ENCODE measurements at places on chromosomes 6 and 20.

DNA sequence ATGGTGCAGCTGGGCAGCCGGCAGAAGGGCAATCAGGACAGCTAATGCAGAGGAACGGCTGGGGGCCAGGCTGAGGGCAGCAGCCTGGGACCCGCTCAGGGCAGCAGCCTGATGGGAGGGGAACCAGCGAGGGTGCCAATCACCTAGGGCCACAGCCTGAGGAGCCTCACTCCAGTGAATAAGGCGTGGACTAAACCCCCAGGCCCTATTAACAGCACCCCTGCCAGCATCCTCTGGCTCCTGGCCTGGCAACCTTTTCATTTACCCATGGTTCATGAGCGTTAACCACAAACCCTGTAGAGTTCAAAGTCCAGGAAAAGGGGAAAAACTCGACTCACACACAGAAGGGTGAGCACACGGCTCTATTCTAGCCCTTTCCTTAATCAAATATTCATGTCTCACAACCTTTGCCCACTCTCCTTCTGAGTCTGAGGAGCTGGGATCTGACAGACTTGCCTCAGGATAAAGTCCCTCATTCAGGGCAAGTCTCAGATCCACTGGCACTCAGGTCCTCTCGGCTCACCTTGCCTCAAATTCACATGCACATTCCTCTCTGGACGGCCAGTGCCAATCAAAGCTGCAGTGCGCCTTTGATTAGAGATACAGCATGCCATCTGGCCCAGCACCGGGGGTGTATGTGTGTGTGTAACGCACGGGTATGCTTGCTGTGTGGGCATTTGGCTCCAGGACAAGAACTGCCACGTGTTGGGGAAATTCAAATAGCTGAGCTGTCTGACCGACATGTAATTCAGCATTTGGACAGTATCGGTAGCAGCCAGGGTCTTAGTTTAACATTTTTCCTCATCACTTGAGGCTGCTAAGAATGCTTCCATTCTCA lies 86.9 kb upstream of the TRAF3IP2 start:
- DNase-seq, result no peak

GRCh38 chr20:39886650-39887190 lies 802.3 kb downstream of the MAFB start:
- DNase-seq, result no peak

DNA sequence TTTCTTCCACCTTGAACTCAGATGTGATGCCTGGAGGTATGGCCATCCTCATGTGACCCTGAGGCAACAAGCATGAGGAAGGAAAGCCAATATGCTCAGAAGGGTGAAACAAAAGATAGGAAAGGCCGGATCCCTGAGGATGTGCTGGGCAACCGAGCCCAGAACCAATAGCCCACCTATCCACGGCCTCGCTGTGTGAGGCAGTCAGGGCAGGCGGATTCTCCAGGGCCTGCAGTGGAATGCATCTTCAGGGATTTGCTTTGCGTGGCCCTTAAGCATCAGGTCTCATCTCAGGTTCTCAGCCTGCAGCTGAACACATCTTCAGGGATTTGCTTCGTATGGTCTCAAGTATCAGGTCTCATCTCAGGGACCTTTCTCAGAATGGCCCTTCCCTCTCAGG lies 139.8 kb downstream of the ANKRD60 start:
- DNase-seq, result no peak

- no peak for DNase-seq
These were observed 141.0 kb downstream of the GRM1 start for GRCh38 chr6:146169872-146170271.

DNA sequence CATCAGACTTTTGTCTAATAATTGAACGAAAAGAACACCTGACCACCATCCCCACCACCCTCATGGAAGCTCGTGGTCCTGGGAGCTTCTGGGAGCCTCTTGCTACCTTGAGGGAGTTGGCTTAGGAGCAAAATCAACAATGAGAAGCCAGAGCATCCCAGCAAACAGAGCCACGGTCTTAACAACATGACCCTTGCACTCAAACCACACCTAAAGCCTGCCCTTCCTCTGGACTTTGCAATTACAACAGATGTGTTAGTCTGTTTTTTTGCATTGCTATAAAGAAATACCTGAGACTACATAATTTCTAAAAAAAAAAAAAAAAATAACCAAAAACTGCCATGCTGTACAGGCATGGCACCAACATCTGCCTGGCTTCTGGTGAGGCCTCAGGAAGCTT lies 9.5 kb upstream of the RBM24 start:
- no peak for DNase-seq

DNA sequence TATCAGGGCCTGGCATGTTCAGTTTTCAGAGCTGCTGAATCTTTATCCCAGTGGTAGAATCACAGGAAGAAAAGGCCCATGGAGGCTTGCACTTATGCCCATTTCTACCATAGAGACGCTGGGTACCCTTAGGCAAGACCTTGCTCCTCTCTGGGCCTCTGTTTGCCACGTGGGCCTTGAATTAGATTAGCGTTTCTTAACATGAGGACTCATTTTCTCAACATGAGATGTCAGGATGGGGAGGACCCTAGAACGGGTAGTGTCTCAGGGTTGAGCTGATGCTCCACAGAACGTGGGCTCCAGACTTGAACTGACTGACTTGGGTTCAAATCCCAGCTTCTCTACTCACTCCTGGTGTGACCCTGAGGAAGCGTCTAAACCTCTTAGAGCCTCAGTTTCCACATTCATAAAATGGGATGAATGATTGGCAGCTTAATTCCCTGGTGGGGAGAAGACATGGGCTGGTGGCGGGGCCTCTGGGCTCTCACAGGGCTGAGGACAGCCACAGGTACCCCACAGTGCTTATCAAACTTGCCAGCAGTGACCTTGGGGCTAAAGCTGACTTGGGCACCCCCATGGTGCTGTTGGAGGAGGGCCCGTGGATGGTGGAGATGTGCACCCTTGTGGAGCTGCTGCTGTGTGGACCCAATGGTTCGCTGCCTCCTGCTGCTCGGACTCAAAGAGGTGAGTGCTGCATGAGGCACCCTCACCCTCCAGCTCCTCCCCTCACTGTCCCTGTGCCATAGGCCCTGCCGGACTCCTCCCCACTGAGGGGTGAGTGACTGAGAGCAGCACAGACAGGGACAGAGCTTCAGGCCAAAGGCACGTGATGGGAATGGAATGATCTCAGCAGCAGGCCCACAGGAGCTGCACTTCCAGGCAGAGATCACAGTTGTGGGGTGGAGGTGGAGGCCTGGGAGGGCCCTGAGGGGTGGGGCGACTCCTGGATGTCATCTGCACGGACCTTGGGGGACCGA lies 28.2 kb downstream of the SUN5 start:
- DNase-seq, result no peak

DNA sequence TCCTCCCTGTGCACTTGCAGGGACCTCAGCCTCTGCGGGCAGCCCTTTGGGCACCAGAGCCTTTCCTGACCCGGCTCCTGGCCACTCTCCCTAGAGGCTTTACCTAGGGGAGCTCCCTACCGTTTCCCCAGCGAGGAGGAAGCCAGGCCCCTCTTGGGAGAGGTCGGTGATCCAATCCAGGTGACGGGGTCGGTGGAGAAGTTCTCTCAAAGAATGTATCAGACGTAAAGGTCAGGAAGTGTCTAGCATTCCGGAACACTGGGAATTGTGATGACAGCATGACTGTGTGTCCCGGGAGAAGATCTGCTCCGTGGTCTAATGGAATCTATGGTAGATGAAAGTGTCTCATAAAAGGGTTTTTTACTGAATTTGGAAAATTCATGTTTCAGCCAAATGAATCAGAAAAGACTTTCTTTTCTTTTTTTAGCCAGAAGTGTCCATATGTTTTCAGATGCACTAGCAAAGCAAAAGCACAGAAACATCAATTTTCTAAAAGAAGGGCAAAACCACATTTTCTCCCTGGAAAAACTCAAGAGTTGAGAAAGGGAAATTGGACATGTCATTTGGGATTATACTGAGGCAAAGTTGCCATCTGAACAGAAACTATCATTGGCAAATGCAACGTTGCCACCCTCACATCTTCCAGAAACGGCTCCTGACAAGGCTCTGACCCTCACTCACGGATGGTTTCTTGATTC lies 289.4 kb downstream of the THBS2 start:
- no peak for DNase-seq

- DNase-seq, result peak; percentile 17
These were observed 13.0 kb upstream of the MATN4 start for GRCh38 chr20:45320948-45321595.

- no peak for DNase-seq
These were observed 95.2 kb upstream of the INSM1 start for GRCh38 chr20:20272686-20273085.

DNA sequence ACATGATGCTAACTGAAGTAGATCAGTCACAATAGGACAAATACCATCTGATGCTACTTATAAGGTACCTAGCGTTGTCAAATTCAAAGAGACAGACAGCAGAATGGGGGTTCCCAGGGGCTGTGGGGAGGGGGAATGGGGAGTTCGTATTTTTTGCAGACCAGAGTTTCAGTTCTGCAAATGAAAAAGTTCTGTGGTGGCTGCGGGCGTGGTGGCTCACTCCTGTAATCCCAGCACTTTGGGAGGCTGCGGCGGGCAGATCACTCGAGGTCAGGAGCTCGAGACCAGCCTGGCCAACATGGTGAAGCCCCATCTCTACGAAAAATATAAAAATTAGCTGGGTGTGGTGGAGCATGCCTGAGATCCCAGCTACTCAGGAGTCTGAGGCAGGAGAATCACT lies 68.1 kb downstream of the SLC22A23 start:
- DNase-seq, result no peak

- DNase-seq, result no peak
These were observed 92.1 kb downstream of the RIN2 start for GRCh38 chr20:19850198-19850533.

GRCh38 chr6:167849846-167850459 lies 23.2 kb downstream of the AFDN start:
- no peak for DNase-seq

DNA sequence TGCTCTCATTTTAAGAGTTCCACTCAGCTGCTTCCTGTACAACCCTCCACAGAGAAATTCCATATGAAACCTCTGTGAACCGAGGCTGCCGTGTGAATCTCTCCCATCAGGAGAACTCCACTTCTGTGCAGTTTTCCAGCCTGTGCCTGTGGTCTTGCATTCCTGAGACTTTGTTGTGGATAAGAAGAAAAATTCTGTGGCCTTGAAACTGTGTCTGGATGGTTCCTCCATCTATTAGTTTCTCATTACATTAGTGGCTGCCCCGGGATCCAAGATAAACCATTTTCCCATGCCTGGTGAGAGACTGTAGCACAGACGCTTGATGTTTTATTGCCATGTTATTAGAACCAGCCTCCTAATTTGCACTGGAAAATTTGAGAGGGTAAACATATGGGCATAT lies 40.8 kb upstream of the TIAM2 start:
- DNase-seq, result no peak

DNA sequence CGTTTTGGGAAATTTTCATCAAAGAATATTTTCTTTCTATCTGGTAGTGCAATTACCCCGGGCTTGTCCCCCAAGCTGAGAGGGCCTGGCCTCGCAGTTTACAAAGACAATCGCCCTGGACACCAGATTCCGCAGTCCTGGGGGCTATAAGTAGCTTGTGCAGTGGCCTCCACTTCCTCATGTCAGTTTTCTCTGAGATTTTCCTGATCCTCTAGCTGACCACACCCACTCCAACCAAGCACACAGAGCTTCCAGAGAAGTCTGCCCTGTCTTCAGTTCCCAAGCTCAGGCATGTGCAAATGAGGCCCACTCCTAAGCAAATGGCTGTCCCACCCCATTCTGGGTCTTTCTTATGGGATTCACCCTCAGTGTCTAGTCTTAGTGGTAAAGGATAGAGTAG lies 245.3 kb downstream of the MAFB start:
- DNase-seq, result no peak

DNA sequence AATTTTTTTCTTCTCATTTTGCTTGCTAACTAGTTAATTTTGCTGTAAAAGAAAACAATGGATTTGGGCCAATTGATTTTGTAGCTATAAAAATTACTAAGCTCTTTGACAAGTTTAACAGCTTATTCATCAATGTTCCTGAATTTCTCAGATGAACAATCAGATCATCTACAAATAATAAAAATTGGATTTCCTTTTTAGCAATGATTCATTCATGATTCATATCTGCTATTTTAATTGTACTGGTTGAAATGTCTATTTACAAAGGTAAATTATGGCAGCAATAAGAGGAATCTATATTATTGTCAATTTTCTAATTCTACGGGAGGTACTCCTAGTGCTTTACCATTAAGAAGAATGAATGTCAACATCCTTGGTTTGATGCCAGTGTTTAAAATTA lies 178.8 kb upstream of the BTBD3 start:
- DNase-seq, result no peak

DNA sequence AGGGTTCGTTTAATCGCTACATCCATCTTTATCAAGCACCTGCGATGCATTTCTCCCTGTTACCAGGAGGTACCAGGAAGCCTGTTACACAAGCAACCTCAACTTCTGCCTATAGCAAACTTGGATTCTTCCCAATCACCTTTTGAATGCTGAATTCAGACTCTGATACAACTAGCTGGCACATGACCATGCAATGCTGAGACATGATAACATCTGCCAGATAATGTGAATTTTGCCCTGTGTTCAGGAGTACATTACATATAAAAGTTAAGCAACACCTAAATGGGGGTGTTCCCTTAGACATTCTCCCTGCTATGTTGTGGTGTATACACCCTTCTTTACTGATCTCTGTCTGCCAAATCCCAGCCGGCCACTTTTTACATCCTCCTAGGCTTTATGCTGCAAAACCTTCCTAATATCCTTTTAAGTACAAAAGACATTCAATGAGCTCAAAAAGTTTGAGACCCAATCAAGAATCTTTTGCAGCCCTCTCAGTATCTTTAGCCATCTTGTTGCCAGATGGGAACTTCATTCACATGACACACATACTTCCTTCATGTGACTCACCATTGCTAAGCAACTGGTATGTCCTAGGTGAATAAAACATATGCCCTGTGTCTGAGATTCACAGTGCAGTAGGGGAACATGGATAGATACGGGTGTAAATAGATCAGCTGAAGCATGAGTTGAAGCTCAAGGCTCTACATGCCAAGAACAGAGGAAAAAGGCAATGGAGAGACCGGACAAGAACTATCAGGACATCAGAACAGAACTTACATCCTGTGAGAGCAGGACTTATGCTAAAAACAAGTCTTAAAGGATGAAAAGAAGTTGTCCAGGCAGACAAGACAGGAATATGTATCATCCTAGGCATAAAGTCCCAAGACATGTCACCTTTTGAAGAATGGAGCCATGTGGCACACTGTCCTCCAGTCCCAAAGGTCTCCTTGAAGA lies 84.3 kb downstream of the ZHX3 start:
- DNase-seq, result no peak

- no peak for DNase-seq
These were observed 328.4 kb downstream of the CDC5L start for GRCh38 chr6:44715925-44716324.

DNA sequence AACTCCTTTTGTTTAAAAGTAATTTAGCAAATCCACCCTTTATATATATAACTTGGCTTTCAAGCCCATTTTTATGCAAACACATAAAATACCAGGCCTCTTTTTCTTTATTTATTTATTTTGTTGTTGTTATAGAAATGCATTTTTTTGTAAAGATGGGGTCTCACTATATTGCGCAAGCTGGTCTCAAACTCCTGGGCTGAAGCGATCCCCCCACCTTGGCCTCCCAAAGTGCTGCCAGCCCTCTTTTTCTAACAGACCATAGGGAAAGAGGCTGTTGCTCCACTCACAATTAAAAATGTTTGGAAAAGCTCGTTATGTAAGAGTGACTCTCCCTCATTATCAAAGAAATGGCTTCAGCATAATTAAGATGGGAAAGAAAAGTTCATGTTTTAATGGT lies 440.9 kb downstream of the HACE1 start:
- DNase-seq, result no peak

- DNase-seq, result no peak
These were observed 28.7 kb downstream of the NTSR1 start for GRCh38 chr20:62737271-62737811.
